PC-9 (cell line): ENCODE measurements at places on chromosomes 1 and 21. TPM values are rescaled to one million over a fixed set of nuclear protein-coding genes. Genes with fewer than 3 reads are reported as not detected.

DNA sequence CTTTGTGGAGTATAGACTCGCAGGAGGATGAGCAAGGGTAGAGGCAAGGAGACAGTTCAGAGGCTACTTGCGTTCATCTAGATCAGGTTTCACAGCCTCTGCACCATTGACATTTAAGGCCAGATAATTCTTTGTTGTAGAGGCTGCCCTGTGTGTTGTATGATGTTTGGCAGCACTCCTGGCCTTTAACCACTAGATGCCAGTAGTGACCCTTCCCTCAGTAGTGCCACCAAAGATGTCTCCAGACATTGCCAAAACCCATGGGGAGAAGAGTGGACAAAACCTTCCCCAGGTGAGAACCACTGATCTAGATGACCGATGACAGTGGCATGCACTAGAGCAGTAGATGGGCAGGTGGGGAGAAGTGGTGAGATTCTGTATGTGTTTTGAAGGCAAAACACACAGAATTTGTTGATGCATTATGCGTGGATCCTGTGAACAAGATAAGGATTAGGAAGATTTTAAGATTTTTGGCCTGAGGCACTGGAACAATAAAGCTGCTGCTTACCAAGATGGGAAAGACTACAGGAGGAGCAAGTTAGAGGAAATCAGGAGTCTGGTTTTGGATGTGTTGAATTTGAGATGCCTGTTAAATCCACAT is 9.9 kb upstream of the COG2 start:
- no peaks in the 10 kb centered on the region for H3K4me1 ChIP-seq
- H3K4me3 ChIP-seq: no peak overlapping the region
- no peak overlapping the region for H3K27ac ChIP-seq
- peaks cover 37% of the 10 kb centered on the region for H3K27me3 ChIP-seq

- H3K27ac ChIP-seq: no peak overlapping the region
- H3K27me3 ChIP-seq: no peaks in the 10 kb centered on the region
- H3K4me1 ChIP-seq: no peaks in the 10 kb centered on the region
These were observed 221.8 kb downstream of the NTNG1 start for GRCh38 chr1:107362468-107363140.

- no peak for DNase-seq
- H3K4me3 ChIP-seq: no peak overlapping the region
- H3K27me3 ChIP-seq: no peaks in the 10 kb centered on the region
- H3K36me3 ChIP-seq: no peaks in the 10 kb centered on the region
- peaks cover 46% of the 10 kb centered on the region for H3K4me1 ChIP-seq
These were observed 69.8 kb downstream of the JAK1 start for GRCh38 chr1:64896551-64896950.

DNA sequence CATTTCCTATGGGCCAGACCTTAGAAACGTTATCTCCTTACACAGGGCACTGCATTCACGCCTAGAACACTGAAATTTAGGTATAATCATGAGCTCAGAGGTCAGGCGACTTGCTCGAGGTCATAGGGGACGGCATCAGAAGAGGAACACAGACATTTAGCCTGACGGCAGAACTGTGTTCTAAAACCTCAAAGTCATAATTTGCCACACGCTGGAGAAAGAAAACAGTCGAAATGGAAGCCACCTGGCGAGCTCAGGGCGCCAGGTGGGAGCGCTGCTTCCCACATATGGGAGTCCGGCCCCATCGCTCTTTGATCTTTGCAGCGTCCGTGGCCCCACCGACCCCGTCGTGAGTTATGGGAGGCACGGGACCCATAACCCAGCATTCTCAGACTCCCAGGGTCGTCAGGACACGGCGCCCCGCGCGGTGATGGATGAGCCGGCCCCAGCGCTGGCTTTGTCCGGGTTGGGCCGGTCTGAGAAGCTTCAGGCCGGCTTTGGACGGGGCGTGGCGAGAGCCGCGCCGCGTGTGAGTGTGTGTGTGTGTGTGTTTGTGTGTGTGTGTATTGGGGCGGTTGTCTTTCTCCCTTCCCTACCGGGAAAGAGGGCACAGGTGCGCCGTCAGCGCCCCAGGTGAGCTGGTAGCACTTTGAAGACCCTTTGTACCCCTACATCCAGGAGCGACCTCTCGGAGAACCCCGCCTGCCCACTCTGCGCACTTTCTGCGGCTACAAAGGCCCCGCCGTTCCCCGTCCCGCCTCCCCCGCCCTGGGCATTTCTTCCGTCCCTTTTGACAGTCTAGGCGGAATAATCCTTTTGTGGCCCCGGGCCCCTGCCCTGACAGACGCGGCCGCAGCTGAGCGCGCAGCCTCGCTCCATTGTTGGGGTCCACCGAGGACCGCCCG is 861 bp upstream of the DRAXIN start:
- peaks cover 11% of the 10 kb centered on the region; the same call in 1 of the 2 replicates for H3K4me1 ChIP-seq
- H3K36me3 ChIP-seq: no peaks in the 10 kb centered on the region
- H3K4me3 ChIP-seq: no peak overlapping the region
- no peak for DNase-seq
- H3K27me3 ChIP-seq: peaks cover 13% of the 10 kb centered on the region

GRCh38 chr1:182698971-182699370 is 14.6 kb upstream of the RGS8 start:
- H3K27me3 ChIP-seq: no peaks in the 10 kb centered on the region
- H3K4me1 ChIP-seq: no peaks in the 10 kb centered on the region
- H3K27ac ChIP-seq: no peak overlapping the region
- DNase-seq: no peak
- H3K4me3 ChIP-seq: no peak overlapping the region

DNA sequence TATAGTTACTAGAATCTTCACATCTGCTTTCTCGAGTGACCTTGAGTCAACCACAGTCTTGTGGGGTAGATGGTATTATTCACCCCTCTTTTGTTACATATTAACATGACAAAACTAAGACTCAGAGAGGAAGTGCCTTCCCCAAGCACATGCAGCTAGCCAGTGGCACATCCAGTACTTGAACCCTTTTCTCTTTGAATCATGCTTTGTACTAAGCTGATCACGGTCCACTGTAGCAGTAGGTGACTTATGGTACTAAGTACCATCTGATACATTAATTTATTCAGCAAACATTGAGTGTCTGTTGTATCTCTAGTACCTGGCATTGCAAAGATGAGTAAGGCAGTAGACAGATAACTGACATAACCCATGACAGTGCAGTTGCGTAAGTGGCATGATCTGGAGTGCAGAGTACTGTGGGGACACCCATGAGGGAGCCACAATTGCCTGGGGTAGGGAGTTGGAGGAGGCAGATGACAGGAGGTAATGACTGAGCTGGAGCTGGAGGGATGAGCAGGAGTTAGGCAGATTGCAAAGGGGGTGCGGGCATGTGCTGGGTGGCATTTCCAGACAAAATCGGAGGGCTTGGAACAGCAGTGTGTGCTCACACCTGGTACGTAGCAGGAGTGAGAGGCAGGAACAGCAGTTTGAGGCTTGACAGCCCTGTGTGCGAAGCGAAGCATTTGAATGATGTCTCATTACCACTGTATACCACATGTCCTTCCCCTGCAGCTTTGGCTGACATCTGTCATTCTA is 29.8 kb downstream of the UCK2 start:
- no peaks in the 10 kb centered on the region for H3K27me3 ChIP-seq
- no peaks in the 10 kb centered on the region; the same call in 1 of the 2 replicates for H3K36me3 ChIP-seq
- no peak overlapping the region for H3K4me3 ChIP-seq
- H3K27ac ChIP-seq: no peak overlapping the region

GRCh38 chr1:24108334-24109165 is 3.4 kb downstream of the MYOM3 start:
- no peaks in the 10 kb centered on the region for H3K36me3 ChIP-seq
- no peak overlapping the region for H3K4me3 ChIP-seq
- no peaks in the 10 kb centered on the region for H3K27me3 ChIP-seq
- peak; percentile 65 for DNase-seq

DNA sequence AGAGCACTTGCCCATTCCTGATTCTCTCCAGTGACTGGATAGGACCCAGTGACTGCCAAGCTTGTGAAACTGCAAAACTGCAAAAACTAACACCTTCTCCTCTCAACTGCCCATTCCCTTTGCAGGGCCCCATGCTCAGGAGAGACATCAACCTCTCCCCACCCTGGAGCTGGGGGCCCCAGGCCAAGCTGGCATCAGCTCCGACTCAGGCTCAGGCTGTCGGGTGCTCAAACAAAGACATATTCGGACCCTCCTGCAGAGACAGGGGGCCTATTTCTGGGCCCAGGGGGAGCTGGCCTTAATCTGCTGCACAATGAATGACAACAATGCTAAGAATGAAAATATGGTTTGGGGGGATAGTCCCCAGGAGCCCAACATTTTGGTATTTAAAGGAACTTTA is 11.8 kb downstream of the LMX1A start:
- no peak overlapping the region for H3K4me3 ChIP-seq
- peaks cover 26% of the 10 kb centered on the region; the same call in 1 of the 2 replicates for H3K27me3 ChIP-seq
- H3K27ac ChIP-seq: no peak overlapping the region

GRCh38 chr1:32926562-32926961 is 25.4 kb upstream of the TMEM54 start:
- H3K27ac ChIP-seq: no peak overlapping the region
- H3K4me1 ChIP-seq: peaks cover 8% of the 10 kb centered on the region; the same call in 1 of the 2 replicates
- no peaks in the 10 kb centered on the region for H3K36me3 ChIP-seq
- H3K27me3 ChIP-seq: no peaks in the 10 kb centered on the region

DNA sequence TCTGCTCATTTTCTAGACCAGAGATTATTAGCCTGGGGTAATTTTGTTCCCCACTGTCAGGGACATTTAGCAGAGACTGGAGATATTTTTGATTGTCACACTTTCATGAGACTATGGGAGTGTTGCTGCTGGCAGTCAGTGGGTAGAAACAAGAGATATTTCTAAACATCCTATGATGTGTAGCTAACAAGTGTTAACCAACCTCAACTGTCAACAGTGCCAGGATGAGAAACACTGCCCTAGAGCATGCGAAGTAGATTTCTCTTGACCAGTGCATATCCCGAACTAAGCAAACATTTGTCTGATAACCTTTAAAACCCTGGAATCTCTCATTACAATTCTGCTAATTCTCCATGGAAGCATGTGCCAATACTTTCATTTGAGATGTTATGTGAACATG is 607.4 kb upstream of the TMPRSS15 start:
- H3K4me1 ChIP-seq: no peaks in the 10 kb centered on the region
- no peaks in the 10 kb centered on the region for H3K36me3 ChIP-seq
- no peak overlapping the region for H3K4me3 ChIP-seq
- no peaks in the 10 kb centered on the region for H3K27me3 ChIP-seq
- H3K27ac ChIP-seq: no peak overlapping the region

DNA sequence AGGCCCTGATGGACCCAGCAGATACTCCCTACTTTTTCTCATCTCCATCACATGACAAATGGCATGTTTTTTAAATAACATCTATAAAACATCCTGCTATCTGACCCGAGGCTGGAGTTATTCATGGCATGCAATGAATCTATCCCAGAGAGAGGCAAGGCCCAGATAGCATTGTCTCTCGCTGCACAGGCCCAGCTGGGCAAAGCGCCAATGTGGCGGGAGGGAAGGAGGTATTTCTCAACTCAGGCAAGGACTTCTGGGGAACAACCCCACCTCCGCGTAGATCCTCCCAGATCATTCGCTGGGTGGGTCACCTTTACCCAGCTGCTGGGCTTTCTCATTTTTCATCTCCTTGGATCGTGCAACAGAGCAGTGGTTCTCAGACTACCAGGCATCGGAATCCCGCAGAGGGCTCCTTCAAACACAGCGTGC is 59.8 kb downstream of the ERG start:
- H3K27ac ChIP-seq: no peak overlapping the region
- no peaks in the 10 kb centered on the region for H3K36me3 ChIP-seq
- H3K4me3 ChIP-seq: no peak overlapping the region

DNA sequence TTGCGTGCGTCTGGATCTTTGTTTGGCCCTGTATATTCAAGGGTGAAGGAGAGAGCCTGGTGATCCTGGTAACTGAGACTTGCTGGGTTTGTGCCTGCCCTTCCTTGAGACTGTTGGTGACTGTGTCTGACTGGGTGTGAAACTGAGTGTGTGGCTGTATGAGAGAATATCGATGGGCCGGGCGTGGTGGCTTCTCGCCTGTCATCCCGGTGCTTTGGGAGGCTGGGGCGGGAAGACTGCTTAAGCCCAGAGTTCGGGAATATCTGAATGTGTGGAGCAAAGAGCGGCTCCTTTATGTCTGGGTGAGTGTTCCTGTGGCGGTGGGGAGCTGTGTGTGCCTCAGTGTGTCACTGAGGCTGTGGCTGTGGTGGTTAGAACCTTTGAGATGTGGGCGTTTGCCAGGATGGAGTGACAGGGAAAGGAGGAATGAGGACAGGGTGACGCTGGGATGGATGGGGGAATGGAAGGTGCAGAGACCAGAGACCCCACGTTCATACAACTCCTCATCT is 2.7 kb upstream of the MARCKSL1 start:
- H3K27me3 ChIP-seq: no peaks in the 10 kb centered on the region
- H3K27ac ChIP-seq: no peak overlapping the region
- peaks cover 34% of the 10 kb centered on the region for H3K4me1 ChIP-seq
- no peak for DNase-seq
- H3K36me3 ChIP-seq: peaks cover 2% of the 10 kb centered on the region; the same call in 1 of the 2 replicates

DNA sequence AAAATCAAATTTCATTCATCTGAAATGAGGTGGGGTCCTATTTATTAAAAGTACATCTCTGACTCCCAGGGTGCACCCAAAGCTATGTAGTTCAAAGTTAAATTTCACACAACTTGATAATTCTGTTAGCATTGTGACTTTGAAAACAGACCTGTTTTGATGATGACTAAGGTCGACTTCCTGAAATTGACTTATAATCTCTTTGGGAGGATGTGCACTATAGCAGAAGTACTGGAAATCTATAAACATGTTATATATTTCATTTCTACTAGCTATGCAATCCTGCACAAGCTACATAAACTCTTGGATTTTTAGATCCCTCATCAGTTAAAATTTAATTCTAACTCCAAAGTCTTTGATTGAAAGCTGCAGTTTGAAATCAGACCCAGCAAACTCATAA is 507.6 kb downstream of the NEGR1 start:
- no peaks in the 10 kb centered on the region for H3K27me3 ChIP-seq
- no peaks in the 10 kb centered on the region for H3K36me3 ChIP-seq
- H3K4me3 ChIP-seq: no peak overlapping the region
- no peak for DNase-seq
- H3K4me1 ChIP-seq: no peaks in the 10 kb centered on the region
- no peak overlapping the region for H3K27ac ChIP-seq

GRCh38 chr1:39845569-39846566 is 37.4 kb downstream of the TRIT1 start:
- no peak overlapping the region for H3K4me3 ChIP-seq
- H3K4me1 ChIP-seq: 0 out of 2 replicates have a peak, but pooled peaks cover 4% of the 10 kb centered on the region
- H3K27me3 ChIP-seq: no peaks in the 10 kb centered on the region
- no peak for DNase-seq
- no peak overlapping the region for H3K27ac ChIP-seq
- peaks cover 45% of the 10 kb centered on the region for H3K36me3 ChIP-seq

GRCh38 chr1:171868217-171868803 is 27.0 kb downstream of the DNM3 start:
- H3K36me3 ChIP-seq: no peaks in the 10 kb centered on the region
- no peak overlapping the region for H3K27ac ChIP-seq
- H3K4me1 ChIP-seq: no peaks in the 10 kb centered on the region
- H3K4me3 ChIP-seq: no peak overlapping the region
- H3K27me3 ChIP-seq: no peaks in the 10 kb centered on the region

TIE1 gene
- total RNA-seq: not detected in 2 replicates

CPTP gene
- total RNA-seq: 33.7 and 37.0 TPM in 2 replicates

C1orf116 gene
- total RNA-seq: 30.2 and 36.7 TPM in 2 replicates

CDC14A gene
- total RNA-seq: 2.1 and 2.8 TPM in 2 replicates

RABGGTB gene
- 80.6 and 87.5 TPM in 2 replicates for total RNA-seq

UTS2 gene
- total RNA-seq: 12.8 and 23.8 TPM in 2 replicates

NTMT2 gene
- total RNA-seq: not detected in 2 replicates
